ENCODE measurements at places on chromosomes 4 and X.

- DNase-seq = no peak
Measured at GRCh38 chr4:176945334-176945733, 152.6 kb upstream of the VEGFC start.

DNA sequence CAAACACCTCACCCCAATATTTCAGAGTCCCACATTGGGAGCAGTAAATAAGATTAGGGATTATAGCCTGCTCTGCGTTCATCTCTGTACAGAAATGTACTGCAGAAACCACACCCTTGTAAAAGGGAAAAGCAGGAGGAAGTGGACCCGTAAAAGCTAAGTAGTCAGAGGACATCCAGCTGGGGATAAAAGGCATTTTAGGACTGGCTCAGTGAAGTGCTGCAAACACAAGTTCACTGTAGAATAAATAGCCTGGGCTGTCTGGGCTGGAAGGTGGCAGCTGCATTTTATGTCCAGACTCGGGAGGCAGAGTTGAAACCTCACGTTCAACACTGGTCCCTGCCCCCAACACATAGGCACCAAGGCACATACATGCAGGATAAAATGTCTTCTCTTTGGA is 178.7 kb upstream of the FAT1 start:
- DNase-seq = no peak

- DNase-seq = no peak
Measured at GRCh38 chrX:14936561-14936960, 63.3 kb downstream of the MOSPD2 start.

- DNase-seq = no peak
Measured at GRCh38 chr4:53169695-53170617, 195.9 kb downstream of the SCFD2 start.

DNA sequence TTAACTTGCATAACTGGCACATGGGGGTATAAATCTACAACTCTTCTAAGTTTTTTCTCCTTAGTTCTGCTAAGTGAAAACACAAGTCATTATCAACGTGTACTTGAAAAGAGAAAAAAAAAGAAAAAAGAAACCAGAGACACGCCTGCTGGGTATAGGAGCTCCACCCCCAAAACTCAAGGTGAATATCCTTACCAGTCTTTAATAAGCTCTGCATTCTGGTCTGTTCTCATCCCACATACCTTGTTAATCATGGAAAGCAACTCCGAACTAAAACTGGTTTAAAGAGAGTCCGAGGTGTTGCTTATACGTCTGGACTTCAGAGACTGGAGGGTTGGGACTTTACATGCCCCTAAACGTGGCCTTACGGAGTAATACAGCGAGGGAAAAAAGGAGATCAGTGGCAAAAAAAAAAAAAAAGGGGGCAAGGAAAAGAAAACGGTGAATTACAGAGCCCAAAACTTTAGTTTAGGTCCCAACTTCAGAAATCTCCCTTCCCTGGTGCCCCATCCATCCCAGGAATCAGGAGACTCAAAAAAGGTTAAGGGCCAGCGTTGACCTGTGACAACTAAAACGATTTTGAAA is 1.0 kb downstream of the PGRMC2 start:
- peak; percentile 9 for DNase-seq

GRCh38 chrX:109952050-109952449 is 50.9 kb upstream of the TMEM164 start:
- no peak for DNase-seq

DNA sequence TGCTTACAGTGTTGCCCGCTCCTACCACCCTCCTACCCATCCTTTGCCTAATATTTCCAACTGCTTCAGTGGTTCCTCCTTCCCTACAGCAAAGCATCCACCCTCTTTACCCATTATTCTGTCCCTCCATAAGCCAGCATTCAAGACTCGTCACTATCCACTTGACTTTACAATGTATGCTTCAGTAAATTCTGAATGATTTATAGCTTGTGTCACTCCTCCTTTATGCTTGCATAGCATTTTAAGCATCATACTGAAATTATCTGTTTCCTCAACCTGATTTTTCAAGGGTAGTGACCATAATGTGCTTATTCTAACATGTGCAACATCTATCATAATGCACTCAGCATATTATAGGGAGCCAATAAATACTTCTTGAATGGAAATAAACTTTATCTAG is 365.5 kb downstream of the RAB28 start:
- no peak for DNase-seq

DNA sequence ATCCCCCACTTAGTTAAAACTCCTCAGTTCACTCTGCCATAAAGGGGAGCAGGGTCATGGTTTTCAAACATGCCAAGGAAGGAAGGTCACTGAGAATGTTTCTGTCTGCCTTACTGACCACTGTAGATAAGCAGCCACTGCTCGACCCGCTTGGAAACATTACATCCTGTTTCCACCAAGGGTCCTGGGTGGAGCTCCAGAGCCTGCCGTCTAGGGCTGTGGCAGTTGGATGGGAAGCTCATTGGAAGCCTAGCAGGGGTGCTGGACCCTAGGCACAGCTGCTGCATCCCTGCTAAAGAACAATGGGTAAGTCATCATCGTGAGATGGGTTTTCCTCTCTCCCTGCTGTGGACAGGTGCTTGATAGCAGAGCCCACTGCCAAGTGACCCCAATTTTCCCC is 76.0 kb upstream of the SRD5A3 start:
- no peak for DNase-seq

- no peak for DNase-seq
Measured at GRCh38 chr4:55074386-55074785, 51.0 kb downstream of the KDR start.

DNA sequence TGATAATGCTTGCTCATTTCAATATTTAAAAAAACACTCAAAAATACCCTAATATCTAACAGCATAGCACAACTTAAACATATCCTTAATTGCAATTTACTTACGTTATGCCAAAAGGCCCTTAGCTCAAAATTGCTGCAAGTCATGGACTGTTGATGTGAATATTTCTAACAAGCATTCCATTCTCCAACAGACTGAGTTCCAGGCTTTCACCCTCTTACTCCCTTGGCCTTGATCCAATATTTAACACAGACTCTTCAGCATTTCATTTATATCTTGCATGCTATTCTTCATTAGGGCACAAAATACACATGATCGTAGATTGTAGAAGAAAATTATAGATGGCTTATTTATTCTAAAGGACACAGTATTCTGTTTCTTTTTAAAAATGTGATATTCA is 96.5 kb downstream of the RNF150 start:
- DNase-seq = no peak

DNA sequence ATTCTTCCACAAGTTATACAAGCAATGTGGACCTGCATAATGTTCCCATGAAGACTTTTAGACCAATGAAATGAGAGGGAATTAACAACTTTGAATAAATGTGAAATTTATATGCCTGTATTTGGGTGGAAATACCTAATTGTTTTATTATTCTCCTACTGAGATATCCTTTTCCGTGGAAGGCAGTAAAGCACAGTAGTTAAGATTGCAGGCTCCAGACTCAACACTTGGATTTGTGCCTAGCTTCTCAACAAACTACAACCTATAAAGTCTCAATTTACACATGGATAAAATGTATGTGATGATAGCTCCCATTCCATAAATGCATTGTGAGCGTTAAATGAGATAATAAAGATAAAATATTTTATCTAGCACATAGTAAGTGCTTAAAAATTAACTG is 857.8 kb downstream of the CENPC start:
- DNase-seq = no peak

DNA sequence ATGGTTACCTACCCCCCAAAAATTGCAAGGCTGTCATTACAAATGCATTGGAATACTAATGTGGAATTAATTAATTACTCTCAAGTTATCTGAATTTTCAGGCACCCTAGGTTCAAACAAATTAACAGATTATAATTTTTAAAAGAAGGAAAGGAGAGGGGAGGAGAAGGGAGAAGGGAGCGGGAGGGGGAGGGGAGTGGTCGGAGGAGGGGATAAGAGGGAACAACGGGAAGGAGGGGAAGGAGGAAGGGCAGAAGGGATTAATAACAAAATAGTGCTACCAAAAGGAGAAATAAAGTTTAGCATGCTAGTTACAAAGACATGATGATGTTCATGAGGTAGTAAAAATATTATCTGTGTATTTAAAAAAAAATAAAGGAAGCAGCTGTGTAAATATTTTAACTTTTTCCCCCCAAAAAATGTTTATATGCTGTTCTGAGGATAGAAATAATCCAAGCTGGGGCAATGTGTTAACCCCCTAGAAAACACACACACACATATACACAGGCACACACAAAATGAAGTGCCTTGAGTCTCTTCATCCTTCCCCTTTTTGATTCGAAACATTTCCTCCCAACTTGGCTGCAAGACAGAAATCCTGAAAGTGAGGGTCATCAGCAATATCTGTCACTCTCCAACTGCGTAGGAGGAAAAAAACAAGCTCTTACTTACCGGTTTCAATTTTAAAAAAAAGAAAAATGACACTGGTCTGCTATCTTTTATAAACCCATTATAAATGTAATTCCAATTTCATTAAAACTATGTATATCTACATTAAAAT is 58.8 kb downstream of the PPP3CA start:
- DNase-seq = no peak

DNA sequence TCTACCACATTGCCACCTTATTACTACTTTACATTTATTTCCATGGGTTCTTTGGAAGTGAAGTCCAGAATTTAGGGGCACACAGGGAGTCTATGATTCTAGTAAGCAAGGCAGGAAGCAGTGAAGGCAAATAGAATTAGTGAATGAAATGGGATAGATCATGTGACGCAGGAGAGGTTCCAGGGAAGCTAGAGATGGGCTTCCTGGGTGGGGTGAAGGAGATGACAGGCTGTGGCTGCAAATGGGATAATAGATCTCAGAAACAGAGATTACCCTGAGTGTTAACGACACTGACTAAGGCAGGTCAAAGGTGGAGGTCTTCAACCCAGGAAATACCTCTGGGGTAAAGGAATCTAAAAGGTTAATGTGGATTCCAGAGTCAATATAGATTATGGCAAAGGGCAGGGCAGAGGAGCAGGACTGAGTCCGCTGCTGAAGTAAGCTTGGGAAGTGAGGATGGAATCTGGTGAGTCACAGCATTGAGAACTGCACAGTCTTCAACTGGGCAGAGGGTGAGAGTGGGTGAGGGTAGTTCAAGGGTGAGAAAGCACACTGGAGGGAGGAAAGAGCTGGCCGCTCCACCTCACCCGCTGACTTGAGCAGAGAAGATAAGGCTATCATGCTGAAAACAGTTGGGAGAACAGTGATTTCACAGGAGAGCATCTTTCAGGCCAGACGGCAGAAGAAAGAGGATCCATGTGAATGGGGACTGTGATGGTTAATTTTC is 70.8 kb downstream of the ANXA3 start:
- DNase-seq = no peak

- no peak for DNase-seq
Measured at GRCh38 chr4:140268186-140268841, 105.1 kb upstream of the SCOC start.

DNA sequence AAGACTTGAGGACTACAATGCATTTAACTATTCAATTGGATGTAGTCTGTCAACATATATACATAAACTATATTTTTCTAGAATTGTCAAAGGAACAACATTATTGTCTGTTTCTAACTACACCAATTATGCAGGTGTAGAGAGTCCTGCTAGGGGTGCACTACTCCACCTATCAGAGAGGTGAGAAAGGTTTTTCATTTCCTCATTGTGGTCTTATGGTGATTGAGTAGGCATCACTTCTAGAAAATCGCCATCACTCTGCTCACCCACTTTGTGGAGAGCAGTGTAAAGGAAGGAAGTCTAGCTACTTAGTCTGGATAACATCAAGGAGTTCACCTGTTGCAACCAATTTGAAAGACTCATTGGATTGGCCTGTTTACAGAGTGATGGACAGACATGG is 4.4 kb upstream of the ADH1C start:
- DNase-seq = no peak

GRCh38 chr4:152421576-152421975 is 114.3 kb downstream of the FBXW7 start:
- DNase-seq = no peak

DNA sequence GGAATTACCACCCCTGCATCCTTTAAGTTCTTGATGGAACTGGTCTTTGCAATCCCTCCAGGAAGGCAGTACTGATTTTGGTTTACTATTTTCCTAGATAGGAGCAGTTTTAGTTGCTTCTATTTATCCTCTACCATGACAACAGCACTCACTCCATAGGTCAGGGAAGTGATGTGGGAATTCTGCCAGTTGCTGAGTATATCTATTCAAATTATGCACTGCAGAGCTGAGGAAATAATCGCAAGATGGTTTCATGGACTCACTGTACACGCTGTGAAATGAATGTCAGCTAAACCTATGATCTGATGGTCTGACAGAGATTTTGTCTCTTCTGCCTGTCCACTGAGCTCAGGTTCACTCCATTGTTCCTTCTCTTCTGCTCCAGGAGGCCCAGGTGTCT is 135.8 kb downstream of the FAAH2 start:
- no peak for DNase-seq

DNA sequence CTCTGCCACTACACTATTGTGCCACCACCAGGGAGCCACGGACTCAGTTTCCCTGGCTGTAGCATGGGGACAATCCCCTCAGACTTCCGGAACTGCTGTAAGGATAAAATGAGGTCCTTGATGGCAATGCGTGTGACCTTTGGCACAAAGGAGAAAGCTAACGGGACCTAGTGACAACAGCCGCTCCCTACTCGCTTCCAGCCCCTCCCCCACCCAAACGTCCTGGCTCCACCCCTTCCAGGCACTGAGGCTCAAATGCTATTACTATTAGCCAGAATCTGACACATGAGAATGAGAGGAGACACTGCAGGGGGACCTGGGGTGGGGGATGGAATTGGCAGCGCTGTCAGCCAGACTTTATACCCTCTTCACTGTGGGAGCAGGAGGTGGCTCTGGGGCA is 5.4 kb upstream of the DUSP9 start:
- no peak for DNase-seq

DNA sequence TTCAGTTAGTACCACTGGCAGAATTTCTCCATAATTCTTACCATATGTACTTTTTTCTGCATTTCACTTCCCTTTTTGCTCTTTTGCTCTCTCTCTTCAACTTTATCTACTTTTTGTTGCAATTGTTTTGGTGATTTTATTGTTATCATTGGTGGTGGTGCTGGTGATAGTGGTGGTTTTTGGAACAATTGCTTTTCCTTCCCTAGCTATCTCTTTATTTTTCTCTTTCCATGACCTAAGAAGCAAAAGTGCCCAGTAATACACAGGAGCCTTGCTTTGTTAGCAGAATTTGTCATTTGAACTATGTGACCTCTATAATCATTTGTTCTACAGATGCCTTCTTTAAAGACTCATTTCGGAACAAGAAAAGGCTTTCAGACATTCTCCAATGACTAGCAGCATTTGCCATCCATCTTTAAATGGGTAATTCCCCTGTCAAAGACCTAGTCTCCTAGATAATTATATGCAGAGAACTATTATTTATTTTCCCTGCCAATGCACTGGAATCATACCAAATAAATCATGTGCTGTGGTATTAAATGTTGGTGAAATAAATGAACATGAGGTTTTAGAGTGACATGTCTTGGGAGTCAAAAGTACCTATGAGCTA is 154.5 kb downstream of the GASK1B start:
- DNase-seq = no peak

- no peak for DNase-seq
Measured at GRCh38 chr4:78372355-78372988, 179.1 kb upstream of the ANXA3 start.

GRCh38 chr4:167020410-167020809 is 213.9 kb downstream of the SPOCK3 start:
- DNase-seq = no peak

- DNase-seq = no peak
Measured at GRCh38 chrX:137040113-137040794, 6.5 kb upstream of the GPR101 start.

Measured in stimulated activated CD4-positive, alpha-beta T cell treated with anti-CD3 and anti-CD28 coated beads, Interleukin-2, amount 100 ng/mL, for 48 hours (primary cell).